Activated CD8-positive, alpha-beta T cell treated with anti-CD3 and anti-CD28 coated beads, Interleukin-2, amount 10 ng/mL, durations not matched to agents 7 days and 5 days (primary cell): ENCODE measurements at places on chromosomes 4 and X. TPM values are rescaled to one million over a fixed set of nuclear protein-coding genes. Genes with fewer than 3 reads are reported as not detected.

The NAA11 gene
- total RNA-seq = not detected

GRCh38 chr4:102553982-102554381 is 52.8 kb downstream of the NFKB1 start:
- H3K27ac ChIP-seq = no peak overlapping the region
- H3K4me3 ChIP-seq = no peak overlapping the region
- peaks cover 48% of the 10 kb centered on the region for H3K36me3 ChIP-seq

The FDCSP gene
- total RNA-seq = not detected

DNA sequence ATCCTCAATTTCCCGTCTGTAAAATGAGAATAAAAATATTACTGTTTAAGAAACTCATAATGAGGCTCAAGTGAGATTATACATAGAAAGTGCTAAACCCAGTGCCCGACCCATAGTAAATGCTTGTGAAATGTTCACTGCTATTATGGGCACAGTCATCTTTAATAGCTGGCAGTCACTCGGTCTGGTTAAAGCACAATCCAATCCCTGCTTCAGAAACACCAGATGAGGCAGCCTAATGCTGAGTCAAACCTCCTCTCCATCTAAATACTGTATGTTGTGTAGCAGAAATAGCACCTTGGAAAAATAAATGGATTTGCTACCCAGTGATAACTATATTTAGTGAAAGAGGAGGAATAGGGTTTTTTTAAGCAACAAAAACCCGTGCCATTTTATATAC is 14.5 kb downstream of the EVC2 start:
- no peak overlapping the region for H3K27ac ChIP-seq
- H3K4me3 ChIP-seq = no peak overlapping the region
- H3K4me1 ChIP-seq = no peaks in the 10 kb centered on the region
- no peaks in the 10 kb centered on the region for H3K36me3 ChIP-seq
- no peaks in the 10 kb centered on the region for H3K27me3 ChIP-seq

The ADAM29 gene
- not detected for total RNA-seq

The AR gene
- not detected for total RNA-seq

GRCh38 chr4:75251547-75251946 is 262.7 kb downstream of the RCHY1 start:
- no peak overlapping the region for H3K4me3 ChIP-seq
- DNase-seq = no peak
- no peaks in the 10 kb centered on the region for H3K36me3 ChIP-seq
- no peaks in the 10 kb centered on the region for H3K4me1 ChIP-seq
- no peak overlapping the region for H3K27ac ChIP-seq

DNA sequence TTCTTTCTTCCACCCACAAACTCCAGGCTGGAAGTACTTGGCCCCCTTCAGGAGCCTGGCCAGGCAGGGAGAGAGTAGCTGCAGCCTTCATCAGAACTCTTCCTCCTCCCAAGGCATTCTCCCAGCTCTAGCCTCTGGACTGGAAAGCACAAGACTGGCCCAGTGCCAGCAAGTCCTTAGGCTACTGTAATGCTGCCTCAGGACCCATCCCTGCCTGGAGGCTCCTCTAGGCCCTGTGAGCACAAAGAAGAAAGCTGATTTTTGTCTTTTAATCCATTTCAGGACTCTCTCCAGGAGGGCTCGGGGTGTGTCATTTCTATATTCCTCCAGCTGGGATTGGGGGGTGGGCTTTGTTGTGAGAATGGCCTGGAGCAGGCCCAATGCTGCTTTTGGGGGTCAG is 10.8 kb downstream of the AWAT2 start:
- no peaks in the 10 kb centered on the region for H3K36me3 ChIP-seq
- H3K27ac ChIP-seq = no peak overlapping the region
- no peaks in the 10 kb centered on the region for H3K27me3 ChIP-seq

The MAGED1 gene
- 45.0 TPM for total RNA-seq

The LETM1 gene
- 58.9 TPM for total RNA-seq
